ENCODE measurements at places on chromosomes 11 and 22.
A peak's percentile ranks its signal among the peaks of the same experiment; 100 is the strongest.

DNA sequence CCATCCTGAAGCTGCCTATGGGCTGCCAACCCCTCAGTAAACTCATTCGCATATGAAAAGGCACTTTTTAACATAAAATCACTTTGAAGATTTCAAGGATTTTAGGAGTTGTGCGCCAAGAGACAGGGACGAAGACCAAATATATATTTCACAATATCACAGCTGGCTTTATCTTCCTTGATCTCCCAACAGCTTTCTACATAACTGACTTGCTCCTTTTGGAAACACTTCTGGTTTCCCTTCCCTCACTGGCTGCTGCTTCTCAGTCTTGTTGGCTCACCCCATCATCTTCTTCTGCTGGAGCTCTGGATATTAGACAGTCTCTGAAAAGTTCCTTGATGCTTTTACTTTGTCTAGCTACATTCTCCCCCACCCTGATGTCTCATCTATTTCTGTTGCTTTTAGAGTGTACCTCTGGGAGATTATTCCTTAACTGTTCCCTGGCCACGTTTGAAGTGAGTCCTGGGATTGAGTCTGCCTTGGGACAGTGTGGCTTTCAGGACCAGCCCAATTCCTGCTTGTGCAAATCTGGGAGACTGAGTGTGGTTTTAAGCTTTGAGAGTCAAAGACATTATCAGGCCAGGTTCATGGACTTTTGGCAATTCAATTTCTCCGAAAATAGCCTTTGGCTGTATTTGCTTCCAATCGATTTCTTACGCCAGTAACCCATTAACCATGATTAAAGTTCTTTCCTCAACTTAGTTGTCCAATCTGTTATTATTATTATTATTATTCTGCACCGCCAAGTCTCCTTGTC, 30.9 kb upstream of the NNMT start:
- DNase-seq, result peak; percentile 15

GRCh38 chr22:23632178-23632577, at the start of gene DRICH1:
TSS of gene DRICH1 (minus strand) at chr22:23632321. CDS start at chr22:23632023, 298 bp downstream.
- DNase-seq, result no peak

DNA sequence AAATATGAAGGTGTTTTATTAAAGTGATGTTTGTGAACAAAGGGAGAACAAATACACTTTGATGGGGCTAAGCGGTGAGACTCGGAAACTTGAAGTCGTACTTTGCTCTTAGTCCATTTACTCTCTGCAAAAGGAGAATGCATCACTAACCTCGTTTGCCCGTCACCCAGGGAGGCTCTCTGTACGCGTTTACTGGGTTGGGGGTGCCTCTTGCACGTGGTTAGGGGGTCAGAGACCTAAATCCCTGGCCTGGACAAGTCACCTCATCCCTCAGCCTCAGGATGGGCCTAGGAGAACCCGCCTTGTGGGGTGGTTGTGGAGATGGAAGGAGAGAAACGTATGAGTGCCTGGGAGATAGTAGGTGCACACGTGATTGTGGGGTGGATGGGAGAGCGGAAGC, 803 bp upstream of the IFT27 start:
- no peak for DNase-seq

DNA sequence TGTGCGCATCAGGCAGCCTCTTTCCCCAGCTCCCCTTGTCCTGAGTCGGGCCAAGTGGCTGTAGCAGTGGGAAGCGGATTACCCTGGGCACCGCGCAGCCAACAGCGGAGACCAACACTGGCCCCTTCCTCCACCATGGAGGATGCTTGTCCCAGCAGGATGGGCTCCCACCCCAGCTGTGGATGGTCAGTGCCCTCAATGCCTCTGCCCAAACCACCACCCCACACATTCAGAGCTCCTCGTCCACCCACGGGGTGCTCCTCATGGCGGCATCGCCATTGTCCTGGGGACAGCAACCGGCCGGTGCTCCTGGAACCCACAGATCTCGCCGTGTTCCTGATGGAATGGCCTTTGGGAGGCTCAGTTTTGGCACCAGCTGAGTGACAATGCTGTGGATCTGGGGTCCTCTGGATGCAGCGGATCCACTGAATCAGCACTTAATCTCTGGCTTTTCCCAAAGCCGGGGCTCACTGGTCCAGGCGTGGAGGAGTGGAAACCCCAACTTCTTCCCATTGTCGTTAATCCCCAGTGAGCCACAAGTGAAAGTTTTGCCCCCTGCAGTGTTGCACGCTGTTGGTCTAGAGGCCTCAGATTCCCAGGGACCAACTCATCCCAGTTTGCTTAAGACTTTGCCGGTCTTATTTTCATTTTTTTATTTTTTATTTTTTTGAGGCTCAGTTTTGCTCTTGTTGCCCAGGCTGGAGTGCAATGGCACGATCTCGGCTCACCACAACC, 4.1 kb upstream of the B4GALNT4 start:
- no peak for DNase-seq

GRCh38 chr11:57391539-57391938, 1.1 kb upstream of the PRG2 start:
- DNase-seq, result no peak

GRCh38 chr11:2781408-2782274, 81.8 kb upstream of the KCNQ1OT1 start:
- DNase-seq, result peak; percentile 31

All from Caco-2 (cell line).